ENCODE measurements at places on chromosomes 7 and 10.

GRCh38 chr7:114886241-114886640 is 35.7 kb upstream of the MDFIC start:
- DNase-seq, result no peak

GRCh38 chr10:27724287-27724686 is 21.3 kb downstream of the MKX start:
- no peak for DNase-seq

DNA sequence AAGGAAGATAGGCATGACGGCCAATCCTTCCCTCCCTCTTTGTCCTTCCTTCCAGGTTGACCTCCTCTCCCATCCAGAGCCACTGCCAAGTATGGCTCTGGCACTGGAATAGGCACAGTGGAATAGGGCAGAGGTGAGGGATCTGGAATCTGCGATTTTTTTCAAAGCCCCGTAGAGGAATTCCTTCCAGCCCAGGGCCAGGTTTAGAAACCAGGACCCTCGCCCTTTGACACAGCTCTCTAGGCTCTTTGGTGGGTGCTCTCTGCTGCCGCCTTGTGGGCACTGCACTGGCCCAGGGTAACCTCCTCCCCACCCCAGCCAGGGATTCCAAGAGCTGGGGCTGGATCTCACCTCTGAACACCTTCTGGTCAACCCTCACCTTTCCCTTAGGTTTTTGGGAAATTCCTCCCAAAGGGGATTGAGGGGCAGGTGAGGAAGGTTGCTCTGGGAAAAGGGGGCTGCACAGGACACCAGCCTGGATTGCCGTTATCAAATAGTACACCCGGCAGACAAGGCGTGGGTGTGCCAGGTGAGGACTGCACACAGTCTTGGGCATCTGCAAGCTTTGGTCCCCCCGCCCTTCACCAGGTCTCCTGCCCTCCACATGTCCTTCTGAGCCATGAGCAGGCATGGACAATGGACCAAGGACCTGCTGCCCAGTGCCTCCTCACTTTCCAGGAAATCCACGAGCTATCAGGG is 22.8 kb downstream of the C10orf105 start:
- DNase-seq, result peak; percentile 63

GRCh38 chr10:104260775-104261115 is 6.1 kb downstream of the GSTO1 start:
- no peak for DNase-seq

DNA sequence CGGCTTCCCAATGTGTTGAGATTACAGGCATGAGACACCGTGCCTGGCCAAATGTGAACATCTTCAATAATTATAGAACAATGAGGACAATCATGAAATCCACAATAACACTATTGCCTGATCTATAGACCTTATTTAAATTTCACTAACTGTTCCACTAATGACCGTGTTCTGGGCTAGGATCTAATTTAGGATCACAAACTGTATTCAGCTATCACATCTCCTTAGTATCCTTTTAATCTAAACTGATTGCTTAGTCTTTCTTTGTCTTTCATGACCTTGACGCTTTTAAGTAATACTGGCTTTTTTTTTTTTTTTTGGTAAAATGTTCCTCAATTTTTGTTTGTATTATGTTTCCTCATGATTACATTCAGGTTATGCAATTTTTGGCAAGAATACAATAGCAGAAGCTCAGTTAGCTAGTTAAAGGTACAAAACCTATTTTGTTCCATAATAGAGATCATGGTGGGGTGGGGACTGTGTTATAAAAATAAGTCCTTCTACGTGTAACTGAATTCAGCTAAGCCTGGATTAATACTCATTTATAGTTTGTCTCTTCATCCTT is 158.4 kb downstream of the AOAH start:
- peak; percentile 42 for DNase-seq

- DNase-seq, result no peak
Observed at GRCh38 chr7:70694434-70694970, 437.4 kb upstream of the GALNT17 start.

GRCh38 chr7:143392875-143393266 is 11.7 kb downstream of the ZYX start:
- DNase-seq, result no peak

DNA sequence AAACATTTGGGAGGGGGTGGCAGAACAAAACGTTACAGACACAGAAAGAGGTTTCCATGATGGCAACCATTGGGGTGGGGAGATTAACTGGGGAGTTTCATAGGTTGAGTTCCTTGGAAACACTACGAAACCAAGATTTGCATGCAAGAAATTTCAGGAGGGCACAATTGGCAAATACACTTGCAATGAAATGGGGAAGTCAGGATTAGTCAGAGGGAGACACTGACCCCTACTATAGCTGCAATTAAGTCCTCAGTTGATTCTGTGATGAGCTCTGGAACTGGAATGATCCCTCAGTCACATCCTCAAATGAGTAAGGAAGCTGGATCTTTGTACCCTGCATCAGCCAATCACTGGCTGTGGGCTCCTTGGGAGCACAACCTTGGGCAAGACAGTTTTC is 22.1 kb downstream of the CPEB3 start:
- peak; percentile 34 for DNase-seq

DNA sequence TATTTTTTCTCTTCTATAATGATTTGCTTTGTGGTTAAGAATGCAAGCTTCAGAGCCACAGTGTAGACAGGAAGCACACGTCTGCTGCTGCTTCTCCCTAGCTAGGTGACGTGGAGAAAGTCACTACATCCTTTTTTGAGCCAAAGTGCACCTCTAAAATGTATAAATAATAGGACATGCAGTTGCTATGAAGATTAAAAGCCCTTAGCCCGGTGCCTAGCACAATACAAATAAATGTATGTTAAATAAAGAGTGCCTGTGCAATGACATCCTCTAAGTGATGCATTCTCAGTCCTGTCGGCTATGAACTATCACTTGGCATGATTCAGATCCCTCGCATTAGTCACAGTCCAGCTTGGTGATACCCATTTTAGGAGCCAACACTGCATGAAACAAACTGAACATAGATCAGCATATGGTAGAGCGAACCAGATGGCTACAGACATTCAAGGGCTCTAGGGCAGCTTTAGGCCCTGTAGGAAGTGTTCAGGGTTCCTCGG is 4.8 kb upstream of the TRDMT1 start:
- no peak for DNase-seq

DNA sequence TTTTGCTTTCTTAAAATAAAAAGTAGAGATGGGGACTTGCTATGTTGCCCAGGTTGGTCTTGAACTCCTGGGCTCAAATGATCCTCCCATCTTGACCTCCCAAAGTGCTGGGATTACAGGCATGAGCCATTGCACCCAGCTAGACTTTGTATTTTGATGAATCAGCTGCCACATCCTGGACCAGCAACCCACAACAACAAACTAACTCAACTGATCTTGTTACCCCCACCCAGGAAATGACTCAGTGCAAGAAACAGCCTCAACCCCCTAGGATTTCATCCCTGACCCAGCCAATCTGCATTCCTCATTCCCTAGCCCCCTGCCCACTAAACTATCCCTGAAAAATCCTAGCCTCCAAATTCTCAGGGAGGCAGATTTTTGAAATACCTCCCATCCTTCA is 123.8 kb downstream of the IPMK start:
- no peak for DNase-seq

DNA sequence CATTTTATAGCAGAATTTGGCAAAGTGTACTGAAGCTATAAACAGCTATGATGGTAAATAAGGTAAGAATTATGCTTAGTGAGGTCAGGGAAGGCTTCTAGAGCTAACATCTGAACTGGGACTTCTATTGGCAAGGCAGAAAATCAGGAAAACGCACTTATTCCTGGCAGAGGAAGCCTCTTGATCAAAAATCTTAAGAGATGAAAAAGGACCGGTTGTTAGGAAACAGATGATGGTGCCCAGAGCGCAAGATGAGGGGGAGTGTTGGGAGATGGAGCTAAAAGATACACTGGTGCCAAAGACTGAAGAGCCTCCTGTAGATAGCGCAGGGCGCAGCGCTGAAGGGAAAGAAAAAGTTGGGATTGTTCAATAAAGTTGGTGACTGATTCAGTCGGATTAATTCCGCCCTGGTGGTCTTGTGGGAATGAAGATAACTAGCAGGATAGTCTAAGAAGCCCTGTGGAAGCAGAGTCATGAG is 550 bp upstream of the CALU start:
- no peak for DNase-seq

DNA sequence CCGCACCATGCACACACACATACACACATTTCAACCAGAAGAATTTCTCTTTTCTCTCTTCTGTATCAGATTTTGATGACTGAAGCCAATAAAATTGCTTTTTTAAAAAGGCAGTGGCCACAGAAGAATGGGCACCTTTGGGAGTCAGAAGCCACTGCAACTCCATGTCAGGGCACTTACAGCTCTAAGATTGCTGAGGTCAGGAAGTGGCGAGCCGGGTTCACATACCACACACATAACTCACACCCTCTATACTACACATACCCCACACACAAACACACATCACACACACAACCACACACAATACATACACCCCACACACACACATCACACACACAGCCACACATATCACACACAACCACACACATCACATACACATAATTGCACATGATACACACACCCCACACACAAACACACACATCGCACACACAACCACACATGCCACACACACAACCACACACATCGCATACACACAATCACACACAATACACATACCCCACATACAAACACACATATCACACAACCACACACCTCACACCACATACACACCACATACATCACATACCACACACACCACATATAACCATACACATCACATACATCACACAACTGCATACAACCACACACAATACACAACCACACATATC is 31.2 kb downstream of the GPRIN2 start:
- DNase-seq, result no peak

DNA sequence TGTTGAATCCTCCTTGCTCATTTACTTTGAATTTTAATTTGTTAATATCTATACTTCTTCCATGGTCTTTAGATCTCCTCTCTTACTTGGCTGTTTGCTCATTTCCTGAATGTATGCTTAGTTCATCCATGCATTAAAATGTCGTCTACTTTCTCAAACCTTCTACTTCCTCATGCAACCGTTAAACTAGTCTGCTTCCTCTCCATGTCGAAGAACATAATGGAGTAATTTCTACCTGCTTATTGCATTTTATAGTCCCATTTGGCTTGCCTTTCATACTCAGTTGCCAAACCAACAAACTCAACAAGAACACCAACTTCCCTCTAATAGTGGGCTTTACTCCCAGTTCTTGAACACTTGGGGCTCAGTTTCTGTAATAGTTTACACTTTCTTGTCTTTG is 43.8 kb upstream of the SEMA3D start:
- DNase-seq, result no peak

- DNase-seq, result no peak
Observed at GRCh38 chr7:115043605-115044004, 121.7 kb downstream of the MDFIC start.

GRCh38 chr7:17516771-17517170 is 218.3 kb downstream of the AHR start:
- no peak for DNase-seq

DNA sequence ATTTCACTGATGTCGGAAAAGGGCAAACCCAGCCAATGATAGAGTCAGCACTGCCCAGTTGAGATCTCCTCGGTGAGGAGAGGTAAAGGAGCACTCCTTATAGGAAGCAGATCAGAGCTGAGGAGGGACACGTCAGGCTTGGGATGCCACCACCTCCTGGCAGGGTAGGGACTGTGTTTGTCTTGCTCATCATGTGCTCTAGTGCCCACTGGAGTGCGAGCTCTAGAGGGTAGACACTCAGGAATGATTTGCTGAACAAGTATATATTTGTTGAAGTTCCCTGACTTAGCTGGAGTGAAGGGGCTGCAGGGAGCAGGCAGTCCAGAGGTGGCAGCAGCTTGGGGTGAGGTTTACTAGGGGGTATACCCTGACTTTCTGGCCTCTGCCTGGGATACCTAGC is 146.5 kb downstream of the NOC3L start:
- no peak for DNase-seq

DNA sequence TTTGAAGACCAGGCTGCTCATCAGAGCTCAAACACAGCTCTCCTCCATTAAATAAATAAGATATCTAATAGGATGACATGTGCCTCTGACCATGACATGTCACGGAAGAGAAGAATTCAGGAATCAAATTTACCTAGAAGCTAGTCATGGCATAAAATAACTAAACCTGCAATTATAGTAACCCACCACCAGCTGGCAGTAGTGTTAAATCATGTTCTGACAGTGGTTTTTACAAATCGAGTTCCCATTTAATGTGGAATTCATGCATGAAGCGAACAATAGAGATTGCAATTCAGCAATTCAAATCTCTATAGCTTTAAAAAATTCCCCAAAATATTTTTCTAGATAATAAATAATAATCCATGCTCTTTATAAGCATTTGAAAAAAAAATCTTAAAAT is 74.6 kb upstream of the IKZF1 start:
- no peak for DNase-seq

- no peak for DNase-seq
Observed at GRCh38 chr10:131556897-131557495, 245.5 kb upstream of the TCERG1L start.

- DNase-seq, result no peak
Observed at GRCh38 chr7:42627626-42628025, 284.2 kb downstream of the C7orf25 start.

DNA sequence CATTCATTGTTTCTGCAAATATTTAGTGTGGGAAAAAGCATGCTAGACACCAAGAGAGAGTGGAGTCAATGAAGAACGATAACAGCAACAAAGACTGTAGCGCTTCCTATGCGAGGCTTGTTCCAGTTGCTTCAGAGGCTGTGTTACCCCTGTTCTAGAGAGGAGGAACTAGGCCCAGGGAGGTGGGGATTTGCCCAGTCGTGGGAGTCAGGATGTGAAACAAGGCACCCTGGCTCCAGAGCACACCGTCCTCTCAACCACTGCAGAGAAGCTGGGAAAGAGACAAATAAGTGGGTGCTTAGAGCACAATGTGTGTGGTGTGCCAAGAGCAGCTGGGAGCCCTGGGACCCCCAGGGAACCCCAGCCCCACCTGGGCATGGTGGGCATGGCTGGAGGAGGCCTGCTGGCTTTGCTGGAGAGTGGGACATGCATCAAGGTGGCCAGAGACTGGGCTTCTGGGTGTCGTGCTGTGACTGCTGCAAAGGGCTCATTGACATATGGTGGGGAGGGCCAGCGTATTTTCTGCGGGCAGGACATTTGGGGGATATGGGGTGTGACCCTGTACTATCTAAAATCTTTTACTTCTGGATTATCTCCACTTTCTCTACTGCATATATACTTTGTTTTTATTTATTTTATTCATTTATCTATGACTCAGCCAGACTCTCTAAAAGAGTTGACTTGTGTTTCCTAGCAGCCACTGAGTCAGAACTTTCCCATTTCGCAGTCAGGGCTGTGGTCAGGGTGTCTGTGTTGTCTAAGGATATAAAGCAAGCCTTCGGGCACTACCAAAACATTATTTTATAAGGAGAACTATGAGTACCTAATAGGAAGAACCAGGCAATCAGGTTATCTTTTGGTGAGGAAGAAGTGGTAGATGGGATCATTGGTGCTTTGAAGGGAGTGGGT is 95.4 kb downstream of the TCF7L2 start:
- no peak for DNase-seq

- DNase-seq, result no peak
Observed at GRCh38 chr7:41058986-41059741, 643.7 kb downstream of the INHBA start.

- no peak for DNase-seq
Observed at GRCh38 chr7:80705130-80705781, 66.8 kb downstream of the CD36 start.

Measured in HL-60 (cell line).